Stimulated activated CD8-positive, alpha-beta memory T cell treated with anti-CD3 and anti-CD28 coated beads, Interleukin-7, amount 100 ng/mL, for 48 hours (primary cell): ENCODE measurements at places on chromosomes 5 and 9.

- no peak for DNase-seq
These were observed 249.4 kb upstream of the TRIM32 start for GRCh38 chr9:116437411-116438370.

DNA sequence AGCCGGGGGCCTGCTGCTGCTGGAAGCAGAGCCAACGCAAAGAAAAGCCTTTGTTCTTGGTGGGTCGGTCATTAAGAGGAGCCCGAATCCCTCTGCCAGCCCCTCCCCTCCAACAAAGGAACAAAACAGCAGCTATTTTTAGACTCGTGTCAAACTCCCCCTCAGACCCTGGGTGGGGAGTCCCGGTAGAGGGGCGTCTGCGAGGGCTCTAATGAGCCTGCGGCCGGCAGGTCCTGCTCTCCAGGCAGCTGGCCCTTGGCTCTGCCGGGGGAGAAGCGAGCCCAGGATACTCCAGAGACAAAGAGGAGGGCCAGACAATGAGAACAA is 114.0 kb downstream of the LHX2 start:
- no peak for DNase-seq

DNA sequence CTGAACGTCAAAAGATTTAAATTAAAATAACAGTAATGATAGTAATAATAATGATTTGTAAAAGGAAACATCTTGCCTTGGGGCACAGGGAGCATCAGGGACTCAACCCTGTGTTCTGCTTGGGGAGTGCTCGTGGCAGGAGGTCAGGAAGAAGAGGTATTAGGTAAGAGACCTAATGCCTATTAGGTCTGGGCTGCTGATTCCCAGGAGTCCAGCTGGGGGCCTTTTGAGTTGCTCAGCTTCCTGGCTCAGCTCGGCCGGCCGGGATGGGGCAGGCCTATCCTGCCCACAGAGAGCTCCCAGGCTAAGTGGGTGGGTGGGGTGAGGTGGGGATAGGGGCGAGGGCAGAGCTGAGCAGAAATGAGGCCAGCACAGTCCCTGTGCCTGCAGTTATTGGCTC is 17.5 kb downstream of the LMX1B start:
- DNase-seq: no peak

- DNase-seq: no peak
These were observed 928 bp downstream of the MCTP1 start for GRCh38 chr5:95283761-95284571.

GRCh38 chr5:145056800-145057199 is 778.3 kb downstream of the PRELID2 start:
- no peak for DNase-seq

DNA sequence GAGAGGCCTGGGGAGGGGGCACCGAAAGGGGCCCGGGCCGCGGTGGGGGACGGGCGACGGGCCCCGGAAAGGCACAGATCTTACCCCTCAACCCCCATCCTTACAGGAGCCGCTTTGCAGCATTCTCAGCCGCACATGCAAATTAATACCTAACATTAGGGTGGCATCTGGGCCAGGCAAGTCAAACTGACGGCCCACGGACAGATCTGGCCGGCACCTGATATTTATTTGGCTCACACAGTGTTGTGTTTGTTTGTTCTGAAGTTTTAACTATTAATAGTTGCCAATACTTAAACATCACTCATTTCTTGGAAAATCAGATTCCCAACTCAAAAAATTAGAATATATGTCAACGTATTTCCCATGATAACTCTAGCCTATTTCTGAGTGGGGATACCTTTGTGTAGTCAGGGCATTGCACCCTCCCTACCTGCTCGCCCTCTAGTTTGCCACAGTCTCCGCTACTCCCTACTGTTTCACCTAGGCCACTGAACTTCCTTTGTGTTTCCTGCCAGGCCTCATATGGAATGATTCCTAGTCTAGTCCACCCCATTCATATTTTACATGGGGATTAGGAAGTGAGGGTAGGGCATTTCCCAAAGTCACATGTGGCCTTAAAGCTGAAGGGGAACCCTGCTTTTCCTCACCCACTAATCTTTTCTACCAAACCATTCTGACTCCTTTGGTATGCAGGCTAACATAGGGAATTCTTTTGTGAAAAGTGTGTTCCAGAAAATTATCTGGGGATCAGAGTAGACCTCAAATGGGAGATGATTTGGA is 71.9 kb upstream of the LARP1 start:
- DNase-seq: no peak

GRCh38 chr5:171633776-171634470 is 151.7 kb upstream of the SMIM23 start:
- no peak for DNase-seq

GRCh38 chr5:64585646-64586045 is 79.8 kb downstream of the RGS7BP start:
- DNase-seq: no peak

DNA sequence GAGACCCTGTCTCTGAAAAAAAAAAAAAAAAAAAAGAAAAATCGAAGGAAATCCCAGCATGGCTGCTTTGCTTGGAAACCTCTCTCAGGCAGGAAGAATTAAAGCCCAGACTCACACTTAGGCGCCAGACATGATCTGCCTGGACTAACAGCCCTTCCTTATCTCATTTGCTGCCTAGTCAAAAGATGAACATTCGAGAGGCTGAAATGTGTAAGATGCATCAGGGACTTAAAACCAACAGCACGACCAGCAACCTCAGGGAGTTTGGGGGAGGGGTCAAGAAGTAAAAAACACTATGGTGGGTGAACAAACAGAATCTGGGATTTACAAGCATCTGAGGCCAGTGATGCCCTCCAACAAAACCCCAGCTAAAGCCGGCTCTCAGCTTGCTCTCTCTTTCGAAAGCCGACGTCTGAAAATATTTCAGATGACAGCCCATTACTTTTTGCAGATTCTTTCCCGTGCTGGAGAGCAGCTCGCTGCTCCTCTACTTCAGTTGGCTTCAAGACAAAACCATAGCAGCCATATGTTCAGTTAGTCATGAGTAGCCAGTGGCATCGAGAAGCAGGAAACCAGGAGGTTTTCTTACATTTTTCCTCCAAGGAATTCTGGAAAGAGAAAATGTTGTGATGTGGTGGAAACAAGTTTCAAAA is 249.9 kb downstream of the MARCHF11 start:
- DNase-seq: no peak

DNA sequence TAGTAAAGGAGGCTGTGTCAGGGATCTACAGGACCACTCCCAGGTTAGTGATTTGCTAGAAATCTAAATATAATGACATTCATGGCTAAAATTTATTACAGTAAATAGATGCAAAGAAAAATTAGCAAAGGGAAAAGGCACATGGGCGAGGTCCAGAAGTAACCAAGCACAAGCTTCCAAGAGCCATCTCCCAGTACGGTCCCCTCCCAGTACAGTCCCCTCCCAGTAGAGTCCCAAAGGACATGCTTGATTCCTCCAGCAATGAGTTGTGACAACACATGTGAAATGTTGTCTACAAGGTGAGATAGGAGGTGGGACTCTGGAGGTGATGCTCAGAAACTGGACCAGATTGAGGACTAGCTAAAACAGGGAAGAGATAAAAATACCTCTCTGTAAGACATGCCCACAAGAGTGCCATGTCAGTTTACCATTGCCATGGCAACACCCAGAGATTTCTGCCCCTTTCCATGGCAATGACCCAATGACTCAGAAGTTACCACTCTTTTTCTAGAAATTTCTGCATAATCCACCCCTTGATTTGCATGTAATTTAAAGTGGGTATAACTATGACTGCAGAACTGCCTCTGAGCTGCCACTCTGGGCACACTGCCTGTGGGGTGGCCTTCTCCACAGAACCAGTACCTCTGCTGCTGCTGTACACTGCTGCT is 27.9 kb upstream of the CEMIP2 start:
- DNase-seq: no peak
